ENCODE measurements at places on chromosomes 12 and 14.

GRCh38 chr14:103319422-103319821 lies 14.6 kb upstream of the EIF5 start:
- DNase-seq: no peak

- no peak for DNase-seq
Observed at GRCh38 chr12:45244561-45245343, 28.9 kb downstream of the ANO6 start.

DNA sequence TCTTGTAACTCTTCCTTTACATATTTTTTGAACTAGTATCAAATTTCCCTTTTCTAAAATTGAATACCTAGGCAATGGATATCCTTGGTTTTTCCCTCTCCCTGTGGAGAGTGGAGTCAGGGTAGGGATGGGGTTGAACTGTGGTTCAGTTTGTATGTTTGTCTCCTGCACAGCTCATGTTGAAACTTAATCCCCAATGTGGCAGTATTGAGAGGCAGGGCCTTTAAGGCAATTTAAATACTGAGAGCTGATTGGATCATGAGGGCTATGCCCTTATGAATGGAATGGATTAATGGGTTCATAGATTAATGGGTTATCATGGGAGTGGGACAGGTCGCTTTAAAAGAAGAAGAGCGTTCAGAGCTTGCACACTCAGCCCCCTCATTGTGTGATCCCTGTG lies 127.2 kb upstream of the RGS6 start:
- DNase-seq: no peak

GRCh38 chr12:48037267-48037915 lies 33.1 kb upstream of the COL2A1 start:
- no peak for DNase-seq

- DNase-seq: no peak
Observed at GRCh38 chr12:61758661-61759060, 501.5 kb upstream of the USP15 start.

DNA sequence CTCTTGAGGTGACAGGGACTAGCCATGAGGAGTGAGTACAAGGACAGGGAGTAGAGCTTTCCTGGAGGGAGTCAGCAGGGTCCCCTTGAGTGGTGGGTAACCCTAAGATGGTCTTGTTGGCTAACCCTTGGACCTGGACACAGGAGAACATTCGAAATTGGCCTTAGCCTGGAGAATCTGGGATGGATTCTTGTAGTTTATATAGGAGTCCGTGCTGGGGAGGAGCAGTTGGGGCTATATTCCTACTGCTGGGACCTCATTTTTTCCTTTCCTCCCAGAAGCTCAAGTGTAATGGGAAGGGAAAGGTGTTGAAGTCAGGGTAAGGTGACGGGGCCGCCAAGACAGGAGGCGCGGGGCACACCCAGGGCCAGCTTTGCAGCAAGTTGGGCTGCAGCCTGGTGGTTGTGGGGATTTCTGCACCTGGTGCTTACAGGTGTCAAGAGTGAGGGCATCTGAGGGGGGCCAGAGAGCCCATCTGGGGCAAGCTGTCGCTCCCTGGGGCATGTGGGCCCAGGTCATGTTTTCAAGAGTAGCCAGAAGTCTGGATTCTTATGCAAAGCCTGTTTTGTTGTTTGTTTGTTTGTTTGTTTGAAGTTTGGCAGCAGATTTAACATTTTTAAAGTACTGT lies 5.1 kb downstream of the BCL7A start:
- DNase-seq: no peak

DNA sequence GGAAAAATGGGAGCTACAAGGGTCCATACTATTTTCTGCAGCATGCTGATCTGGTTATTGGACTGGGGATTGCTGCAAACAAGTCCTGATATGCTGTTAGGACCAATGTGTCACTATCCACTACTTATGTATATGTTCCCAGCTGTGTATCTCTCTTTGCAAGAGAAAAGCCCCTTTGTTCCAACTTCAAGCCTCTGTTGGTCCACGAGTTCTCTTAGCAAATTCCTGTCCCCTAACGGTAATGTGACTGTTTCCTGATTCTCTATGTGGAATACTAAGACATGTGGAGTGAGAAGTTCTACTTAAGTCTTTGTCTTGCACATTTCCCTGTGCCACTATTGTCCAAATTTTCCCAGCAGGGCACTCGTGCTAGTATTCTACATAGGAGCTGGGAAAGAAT lies 557.7 kb downstream of the FSCB start:
- no peak for DNase-seq

DNA sequence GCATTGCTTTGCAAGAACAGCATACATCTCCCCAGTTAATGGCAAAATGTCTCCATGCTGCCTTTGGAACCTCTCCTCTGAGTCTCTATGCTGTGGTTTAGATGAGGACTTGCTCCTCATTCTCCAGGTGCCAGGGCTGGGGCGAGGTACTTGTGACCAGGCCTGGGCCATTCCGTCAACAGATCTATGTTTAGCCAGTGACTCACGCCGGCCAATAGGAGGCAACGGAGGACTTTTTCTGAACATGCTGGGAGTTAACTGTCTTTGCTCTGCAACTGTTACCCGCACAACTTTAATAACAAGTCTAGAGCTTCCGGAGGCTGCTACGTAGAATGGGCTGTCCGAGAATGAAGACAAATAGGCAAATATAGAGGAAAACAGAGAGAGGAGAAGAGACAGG lies 214.2 kb downstream of the GLT1D1 start:
- DNase-seq: no peak

DNA sequence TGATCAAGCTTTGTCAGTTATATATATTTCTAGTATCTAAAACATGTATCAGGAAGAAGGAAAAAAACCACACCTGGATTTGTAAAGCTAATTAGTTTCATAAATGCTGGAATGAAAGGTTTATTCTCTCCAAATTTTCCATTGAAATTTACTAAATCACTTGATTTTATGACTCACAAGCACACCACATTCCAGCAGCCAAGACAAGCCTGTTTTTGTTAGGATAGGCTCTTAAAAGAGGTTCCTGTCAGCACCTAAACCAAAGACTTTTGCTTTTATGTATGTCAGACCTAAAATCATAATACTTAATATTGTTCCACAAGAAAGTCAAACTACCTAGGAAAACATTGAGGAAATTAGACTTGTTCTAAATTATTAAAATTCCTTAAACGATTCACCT lies 85.3 kb upstream of the PAWR start:
- DNase-seq: no peak

- no peak for DNase-seq
Observed at GRCh38 chr12:130320536-130320935, 17.2 kb upstream of the PIWIL1 start.

GRCh38 chr14:101600891-101601605 lies 39.8 kb downstream of the DIO3 start:
- DNase-seq: no peak

DNA sequence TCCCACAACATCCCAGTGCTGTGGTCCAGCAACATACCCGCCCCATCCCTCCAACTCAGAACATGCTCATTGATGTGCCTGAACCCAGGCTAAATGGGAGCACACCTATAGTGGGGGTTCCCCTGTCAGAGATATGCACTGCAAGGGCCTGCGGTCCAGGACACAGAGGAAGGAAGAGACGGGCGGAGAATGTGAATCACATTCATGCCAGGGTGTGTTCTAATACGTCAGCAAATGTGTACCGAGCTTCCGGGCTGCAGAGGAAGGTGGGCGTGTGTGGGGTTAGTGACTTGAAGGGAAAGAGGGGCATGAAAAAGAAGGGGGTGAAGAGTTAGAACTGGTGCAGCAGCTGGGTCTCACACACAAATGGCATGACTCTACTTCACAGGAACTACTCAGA lies 83.7 kb downstream of the DPF3 start:
- no peak for DNase-seq

- DNase-seq: no peak
Observed at GRCh38 chr12:104197264-104197663, 18.3 kb upstream of the TXNRD1 start.

DNA sequence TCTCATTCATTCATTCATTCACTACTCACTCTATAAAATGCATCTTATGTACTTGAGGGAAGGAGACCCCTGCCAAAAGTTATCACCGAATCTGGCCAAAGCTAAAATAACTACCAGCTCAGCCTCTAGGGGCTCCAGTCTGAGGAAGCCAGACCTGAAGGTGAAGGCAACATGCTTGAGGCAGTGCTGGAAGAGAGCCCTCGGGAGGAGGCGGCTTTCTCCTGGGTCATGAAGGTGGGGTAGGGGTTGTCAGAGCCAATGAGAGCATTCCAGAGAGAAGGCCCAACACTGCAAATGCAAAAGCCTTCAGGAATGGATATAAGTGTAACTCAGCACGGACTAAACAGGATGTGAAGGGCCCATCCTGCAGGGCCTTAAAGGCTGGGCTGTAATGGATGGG lies 62.4 kb downstream of the GSC start:
- DNase-seq: no peak

DNA sequence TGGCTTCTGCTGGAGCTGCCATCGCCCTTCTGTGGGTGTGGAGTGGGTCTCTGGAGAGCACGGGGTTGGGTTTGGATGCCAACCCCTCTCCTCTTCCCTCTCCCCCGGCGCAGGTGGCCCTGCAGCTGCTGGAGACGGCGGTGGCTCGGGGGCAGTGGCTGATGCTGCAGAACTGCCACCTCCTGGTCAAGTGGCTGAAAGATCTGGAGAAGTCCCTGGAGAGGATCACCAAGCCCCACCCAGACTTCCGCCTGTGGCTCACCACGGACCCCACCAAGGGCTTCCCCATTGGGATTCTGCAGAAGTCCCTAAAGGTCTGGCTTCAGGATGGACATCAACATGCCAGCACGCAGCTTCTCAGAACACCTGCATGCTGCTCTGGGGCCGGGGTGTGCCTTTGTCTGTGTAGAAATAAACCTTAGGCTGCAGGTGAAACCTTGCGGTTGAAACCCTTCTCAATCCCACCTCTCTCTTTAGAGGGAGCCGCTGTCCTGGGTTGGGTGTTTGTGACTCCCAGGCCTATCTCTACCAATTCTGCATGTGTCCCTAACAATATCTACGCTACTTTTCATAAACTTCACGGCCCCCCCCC lies 44.3 kb downstream of the CCDC92 start:
- peak; percentile 10 for DNase-seq

DNA sequence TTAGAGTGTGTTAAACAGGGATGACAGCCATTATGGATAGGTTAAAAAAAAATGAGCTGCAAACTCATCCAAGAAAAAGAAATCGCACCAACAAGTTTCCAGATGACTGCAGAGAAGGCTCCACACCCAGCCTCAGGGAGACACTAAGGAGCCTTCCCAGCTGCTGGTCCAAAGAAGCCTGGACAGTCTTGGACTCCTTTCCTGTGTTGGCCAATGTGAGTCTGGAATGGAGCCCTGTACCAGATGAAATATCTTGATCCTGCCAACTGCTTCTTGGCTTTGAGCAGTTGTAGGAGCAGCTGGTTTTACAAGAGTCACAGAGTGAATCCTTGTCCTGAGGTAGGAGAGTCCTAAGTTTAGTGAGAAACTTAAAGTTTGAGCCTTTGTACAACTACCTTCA lies 44.5 kb downstream of the SLC38A1 start:
- no peak for DNase-seq
